Uterus (tissue), 4 donors: ENCODE measurements at places on chromosomes 5 and 9. TPM values are rescaled to one million over a fixed set of nuclear protein-coding genes. Genes with fewer than 3 reads are reported as not detected.

The PKD2L2 gene
- not detected for total RNA-seq

GRCh38 chr9:84224246-84224645, 116.3 kb downstream of the SLC28A3 start:
- no peak for DNase-seq

DNA sequence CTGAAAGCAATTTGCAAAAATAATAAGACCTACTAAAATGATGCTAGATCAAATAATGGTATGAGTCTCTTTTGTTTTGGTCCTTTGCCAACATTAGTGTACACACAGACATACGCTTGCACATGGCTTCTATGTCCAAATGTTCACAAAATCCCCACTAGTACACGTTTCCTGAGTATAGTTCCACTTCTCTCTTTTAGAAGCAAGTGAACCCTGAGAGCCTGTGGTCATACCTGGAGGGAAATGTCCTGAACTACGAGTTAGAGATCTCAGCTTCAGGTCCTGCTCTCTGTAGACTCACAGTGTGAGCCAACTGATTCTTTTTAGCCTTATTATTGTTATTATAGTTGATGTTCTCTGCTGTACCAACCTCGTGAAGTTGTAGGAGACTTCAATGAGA, 47.3 kb upstream of the ACTBL2 start:
- DNase-seq = no peak

- no peak for DNase-seq
Measured at GRCh38 chr5:73678322-73678740, 52.3 kb downstream of the ARHGEF28 start.

The CCL21 gene
- total RNA-seq = 108 TPM

The FIBCD1 gene
- total RNA-seq = not detected
